ENCODE measurements at places on chromosomes 4 and X.

DNA sequence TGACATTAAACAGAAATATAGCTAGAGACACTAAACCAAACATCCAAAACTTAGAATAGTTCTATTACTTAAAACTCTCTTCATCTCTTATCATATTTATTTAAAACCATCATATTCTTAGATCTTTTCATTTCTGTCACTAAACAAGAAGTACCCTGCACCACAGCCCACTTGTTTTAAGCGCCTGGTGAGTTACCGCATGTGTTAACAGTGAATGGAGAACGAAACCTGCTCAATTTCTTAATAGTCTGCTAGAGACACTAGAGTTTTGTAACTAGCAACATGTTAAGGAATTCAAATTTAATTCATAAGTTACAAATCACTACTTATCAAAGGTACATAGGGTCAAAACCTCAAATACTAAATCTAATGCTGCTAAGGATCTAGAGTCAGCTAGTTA lies 111.5 kb downstream of the FBXW7 start:
- DNase-seq: no peak

- DNase-seq: peak; percentile 83
Observed at GRCh38 chr4:5370286-5370685, 319.0 kb downstream of the STK32B start.

DNA sequence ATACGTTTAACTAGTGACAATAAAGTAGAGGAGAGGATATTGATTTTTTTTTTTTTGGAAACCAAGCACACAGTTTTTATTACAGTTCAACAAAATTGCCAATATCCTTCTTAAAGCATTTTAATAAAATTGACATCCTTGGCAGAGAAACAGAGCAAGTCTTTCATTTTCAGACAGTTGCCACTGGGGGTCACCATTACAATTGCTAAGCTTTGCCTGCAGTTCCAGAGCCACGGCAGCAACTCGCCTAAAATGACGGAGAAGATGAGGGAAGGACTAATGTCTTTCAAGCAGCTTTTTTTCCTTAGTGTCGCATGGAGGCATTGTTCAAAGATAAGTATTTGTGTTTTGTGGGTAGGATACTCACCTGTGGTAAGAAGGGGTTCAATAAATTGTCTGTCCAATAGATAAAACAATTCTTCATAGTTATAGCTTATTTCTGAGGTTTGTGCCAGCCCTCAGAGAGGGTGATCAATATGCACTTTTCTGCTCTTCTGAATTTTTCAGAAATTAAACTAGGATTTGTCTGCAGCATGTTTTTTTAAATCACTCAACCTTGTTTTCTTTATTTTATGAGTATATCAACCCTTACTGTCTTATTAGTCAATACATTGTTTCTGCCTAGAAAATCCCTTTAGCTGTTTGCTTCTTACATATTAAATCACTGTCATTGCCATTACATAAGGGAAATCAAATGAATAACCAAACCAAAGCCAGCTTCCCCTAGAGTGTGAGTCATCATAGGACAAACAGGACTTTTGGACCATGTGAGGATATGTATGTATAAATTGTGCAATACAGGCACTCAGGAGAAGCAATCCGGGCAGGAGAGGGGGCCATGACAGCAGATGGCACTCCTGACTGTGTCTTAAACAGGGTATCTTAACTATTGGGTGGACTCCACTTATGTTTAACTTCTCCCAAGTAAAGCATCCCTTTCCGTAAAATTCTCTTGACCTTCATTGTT lies 508.1 kb upstream of the ARX start:
- no peak for DNase-seq

DNA sequence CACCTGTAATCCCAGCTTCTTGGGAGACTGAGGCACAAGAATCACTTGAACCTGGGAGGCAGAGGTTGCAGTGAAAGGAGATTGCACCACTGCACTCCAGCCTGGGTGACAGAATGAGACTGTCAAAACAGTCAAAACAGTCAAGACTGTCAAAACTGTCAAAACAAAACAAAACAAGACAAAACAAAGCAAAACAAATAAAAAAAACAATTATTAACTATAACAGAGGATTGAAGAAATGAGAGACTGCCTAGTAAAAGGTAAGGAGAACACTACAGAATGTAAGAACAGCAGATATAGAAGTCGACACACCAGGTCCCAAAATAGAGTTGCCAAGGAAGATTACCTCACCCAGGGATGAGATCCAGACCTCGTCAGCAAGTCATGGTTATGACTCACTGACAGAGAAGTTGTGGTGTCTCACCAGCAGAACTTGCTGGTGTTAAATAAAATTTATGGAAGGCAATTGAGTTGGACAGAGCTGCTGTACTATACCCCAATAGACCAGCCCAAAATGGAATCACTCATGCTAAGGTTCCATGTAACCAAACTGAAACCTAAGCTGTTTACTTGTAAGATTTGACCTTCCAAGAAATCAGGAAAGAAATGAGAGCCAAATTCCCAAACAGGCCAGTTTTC lies 32.1 kb upstream of the GK start:
- DNase-seq: peak; percentile 74

DNA sequence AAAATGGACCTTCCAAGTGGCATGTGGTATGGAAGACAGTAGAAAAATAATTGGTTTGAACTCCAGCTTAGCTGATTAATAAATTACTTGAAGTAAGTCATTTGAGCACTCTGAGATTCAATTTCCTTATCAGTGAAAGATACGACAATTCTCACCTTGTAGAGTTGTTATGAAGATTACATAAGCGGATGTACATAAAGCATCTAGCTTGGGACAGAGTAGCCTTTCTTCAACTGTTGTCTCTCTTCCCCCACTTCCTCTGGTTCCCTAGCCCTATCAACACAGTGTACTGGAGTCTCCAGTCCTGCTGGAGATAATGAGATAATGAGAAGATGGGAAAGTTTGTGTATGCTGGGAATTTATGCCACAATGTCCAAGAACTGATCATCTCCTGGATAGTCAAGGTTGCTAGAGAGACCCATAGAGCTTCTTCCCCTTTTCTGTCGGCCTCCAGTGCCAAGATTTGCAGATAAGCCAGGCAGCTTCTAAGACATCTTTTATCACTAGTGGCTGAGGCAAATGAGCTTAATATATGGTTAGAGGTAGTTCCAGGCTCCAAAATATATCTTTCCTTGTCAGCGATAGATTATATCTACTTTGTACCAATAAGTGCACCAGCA lies 33.9 kb downstream of the VSIG4 start:
- DNase-seq: no peak

DNA sequence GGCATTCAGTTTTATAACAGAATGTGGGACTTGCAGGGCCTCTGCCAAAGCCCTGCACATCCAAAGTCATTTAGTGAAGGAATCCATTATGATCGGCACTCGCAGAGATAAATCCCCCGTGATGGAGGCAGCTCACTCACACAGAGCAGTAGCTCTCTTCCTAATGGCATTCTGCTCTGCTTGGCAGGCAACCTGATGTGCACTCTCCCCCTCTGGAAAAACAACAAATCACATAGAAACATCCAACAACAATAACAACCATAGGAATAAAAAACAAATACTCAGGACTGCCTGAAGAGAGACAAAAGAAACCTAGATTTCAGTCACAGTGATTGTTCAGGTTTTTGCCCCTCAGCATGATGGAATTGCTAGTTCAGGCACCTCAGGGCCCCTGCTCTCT lies 59.7 kb downstream of the NAA11 start:
- DNase-seq: no peak

DNA sequence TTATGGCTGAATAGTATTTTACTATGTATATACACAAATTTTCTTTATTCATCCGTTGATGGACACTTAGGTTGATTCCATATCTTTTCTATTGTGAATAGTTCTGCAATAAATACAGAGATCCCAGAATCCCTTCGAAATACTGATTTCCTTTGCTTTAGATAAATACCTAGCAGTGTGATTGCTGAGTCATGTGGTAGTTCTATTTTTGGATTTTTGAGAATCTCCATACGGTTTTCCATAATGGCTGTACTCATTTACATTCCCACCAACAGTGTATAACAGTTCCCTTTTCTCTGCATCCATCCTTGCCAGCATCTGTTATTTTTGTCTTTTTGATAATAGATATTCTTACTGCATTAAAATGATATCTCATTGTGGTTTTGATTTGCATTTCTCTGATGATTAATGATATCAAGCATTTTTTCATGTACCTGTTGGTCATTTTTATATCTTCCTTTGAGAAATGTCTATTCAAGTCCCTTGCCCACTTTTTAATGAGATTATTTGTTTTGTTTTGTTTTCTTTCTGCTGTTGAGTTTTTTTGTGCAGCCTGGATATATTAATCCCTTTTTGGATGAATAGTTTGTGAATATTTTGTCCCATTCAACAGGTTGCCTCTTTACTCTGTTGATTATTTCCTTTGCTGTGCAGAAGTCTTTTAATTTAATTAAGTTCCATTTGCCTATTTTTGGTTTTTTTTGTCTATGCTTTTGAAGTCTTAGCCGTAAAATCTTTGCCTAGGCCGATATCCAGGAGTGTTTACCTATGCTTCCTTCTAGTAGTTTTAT lies 466.7 kb upstream of the TENM3 start:
- DNase-seq: no peak

DNA sequence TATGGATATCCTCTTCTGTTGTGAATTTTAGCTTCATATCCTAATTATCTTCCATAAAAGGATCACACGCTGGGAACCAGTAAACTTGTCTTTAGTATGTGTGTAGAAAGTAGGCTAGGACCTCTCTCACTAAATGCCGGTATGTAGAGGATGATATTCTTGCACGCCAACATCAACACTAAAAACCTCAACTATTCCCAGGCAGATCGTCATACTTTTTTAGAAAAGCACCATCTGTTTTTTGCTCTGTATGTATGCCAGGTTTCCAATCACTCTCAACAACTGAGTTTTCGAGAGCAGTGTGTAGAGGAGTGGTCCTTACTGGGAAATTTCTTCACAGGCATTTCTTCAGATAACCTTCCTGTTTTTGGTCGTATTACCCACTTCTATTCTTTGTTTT lies 283.6 kb downstream of the GALNTL6 start:
- DNase-seq: no peak

GRCh38 chr4:41132055-41132683 lies 82.2 kb downstream of the APBB2 start:
- no peak for DNase-seq

DNA sequence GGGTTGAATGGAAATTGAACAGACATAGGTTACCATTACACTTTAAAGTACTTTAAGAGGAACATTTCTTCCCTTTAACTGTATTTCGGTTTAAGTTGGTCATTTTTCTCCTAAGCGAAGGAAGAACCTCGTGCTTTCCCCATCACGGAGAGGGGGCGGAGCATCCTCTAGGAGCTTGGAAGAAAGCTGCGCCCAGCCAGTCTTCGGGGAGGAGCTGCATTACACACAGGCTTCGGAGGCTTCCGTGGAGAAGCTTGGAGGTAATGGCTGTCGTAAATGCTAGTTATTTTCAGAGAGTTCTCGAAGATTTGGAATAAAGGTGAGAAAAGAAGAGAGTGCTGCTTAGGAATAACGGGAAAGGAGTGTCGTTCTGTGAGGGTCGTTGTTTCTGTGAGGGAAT lies at the start of gene PWWP3B:
TSS of gene PWWP3B (plus strand) at position 199 of the 400 bp plus-strand sequence. CDS start 37,128 bp downstream, outside the sequence.
- no peak for DNase-seq

- no peak for DNase-seq
Observed at GRCh38 chr4:185700630-185701029, 111.4 kb downstream of the SORBS2 start.

- DNase-seq: no peak
Observed at GRCh38 chr4:26510334-26510964, 20.2 kb upstream of the CCKAR start.

GRCh38 chrX:12223650-12224049 lies 85.4 kb downstream of the FRMPD4 start:
- DNase-seq: peak; percentile 70

DNA sequence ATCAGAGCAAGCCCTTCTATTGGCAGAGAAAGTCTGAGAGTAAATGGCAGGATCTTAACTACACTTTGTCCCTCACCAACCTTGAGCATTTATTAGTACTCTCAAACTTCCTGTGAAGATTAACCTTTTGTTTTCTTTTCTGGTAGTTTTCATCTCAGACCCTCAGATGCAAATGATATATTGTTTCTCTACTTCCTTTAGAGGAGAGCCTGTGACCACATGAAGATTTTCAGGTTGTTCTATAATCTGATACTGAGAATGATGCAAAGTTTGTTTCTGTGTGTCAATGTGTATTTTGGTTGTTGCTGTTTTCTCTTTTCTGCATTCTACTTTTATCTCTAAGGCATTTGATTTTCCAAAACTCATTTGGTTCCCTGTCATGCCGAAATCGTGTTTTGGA lies 165.8 kb upstream of the CYSLTR1 start:
- no peak for DNase-seq

DNA sequence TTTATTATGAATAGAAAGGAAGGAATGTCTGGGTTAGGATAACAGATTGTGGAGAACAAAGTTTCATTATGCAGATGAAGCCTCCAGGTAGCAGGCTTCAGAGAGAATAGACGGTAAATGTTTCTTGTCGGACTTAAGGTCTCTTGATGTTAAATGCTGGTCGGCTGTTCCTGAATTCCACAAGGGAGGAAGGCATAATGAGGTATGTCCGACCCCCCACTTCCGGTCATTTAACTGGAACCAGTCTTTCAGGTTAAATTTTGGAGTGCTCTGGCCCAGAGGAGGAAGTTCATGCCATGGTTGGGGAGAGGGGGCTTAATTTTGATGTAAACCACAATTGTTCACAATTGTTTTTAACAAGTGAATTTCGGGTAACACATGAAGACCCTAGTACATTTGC lies 158.1 kb upstream of the VCX3A start:
- no peak for DNase-seq

- DNase-seq: no peak
Observed at GRCh38 chr4:68907245-68907644, 44.4 kb downstream of the UGT2A3 start.

DNA sequence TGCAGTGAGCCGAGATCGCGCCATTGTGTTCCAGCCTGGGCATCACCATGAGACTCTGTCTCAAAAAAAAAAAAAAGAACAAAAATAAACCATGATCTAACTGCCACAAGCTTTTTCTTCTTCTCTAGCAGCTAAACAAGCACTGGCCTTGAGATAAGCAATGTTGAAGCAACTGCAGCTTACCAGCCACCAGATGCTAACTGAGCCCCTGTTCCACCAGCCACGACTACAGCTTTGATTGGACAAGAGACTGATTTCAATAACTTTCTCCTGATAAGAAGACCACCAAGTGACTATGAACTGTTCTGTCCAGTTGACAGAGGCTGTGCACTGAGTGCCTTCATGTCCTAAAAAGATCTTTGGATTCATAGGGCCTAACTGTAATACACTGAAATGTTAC lies 58.5 kb downstream of the DCTD start:
- DNase-seq: no peak

GRCh38 chrX:1292575-1293290 lies 24.1 kb downstream of the CSF2RA start:
- no peak for DNase-seq

DNA sequence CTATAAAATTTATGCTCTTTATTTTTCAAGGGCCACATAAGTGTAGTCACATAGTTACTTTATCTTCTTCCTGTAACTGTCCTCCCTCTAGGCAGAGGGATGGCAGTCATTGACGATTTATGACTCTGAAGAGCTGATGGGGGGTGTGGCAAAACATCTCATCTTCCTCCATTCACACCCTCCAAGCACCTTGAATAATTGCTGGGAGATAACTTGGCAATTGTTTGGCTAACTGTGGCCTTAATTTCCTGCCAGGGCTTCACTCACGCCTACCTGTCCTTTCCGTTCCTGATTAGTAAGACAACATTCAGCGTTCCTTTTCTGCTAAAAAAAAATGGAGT lies 329.2 kb downstream of the ARHGAP10 start:
- no peak for DNase-seq

Data from EL (cell line).